ENCODE measurements at places on chromosomes 2 and 18.

GRCh38 chr2:96152304-96153161 lies 7.3 kb upstream of the DUSP2 start:
- peak; percentile 48 for DNase-seq

GRCh38 chr2:164913640-164914350 lies 41.5 kb downstream of the SLC38A11 start:
- DNase-seq, result no peak

DNA sequence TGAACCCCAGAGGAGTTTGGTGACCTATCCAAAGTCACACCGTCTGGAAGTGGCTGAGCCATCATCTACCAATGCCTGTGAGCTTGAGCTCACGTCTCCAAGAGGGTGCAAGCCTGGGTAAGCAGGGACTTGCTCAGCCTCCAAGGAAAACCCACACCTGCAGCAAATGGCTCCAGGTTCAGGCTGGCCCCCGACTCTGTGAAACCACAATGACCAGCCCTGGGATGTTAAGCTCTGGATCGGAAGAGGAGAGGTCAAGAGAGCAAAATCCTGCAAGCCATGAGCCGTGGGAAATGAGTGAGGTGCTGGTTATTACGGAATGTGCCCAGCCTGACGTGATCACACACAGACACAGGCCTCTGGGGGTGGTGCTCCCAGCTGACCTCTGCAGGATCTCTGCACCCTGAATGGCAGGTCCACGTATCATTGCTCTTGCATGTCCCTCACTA lies 94.1 kb upstream of the OTOS start:
- DNase-seq, result no peak

DNA sequence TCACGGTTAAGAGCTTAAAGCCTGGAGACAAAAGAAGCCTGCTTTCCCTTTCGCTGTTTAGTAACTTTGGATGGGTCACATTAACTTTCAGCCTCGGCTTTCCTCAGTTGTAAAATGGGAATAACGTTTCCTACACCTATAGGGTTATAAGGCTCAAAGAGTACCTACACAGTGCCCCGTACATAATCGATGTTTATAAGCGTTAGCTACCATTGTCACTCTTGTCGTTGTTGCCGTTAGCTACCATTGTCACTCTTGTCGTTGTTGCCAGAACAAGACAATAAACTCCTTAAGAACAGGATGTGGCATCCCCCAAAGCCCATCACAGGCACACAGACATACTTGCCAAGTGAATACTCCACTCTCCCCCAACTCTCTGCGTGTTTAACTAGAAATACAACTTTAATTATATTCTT lies 901 bp upstream of the MFSD6 start:
- no peak for DNase-seq

DNA sequence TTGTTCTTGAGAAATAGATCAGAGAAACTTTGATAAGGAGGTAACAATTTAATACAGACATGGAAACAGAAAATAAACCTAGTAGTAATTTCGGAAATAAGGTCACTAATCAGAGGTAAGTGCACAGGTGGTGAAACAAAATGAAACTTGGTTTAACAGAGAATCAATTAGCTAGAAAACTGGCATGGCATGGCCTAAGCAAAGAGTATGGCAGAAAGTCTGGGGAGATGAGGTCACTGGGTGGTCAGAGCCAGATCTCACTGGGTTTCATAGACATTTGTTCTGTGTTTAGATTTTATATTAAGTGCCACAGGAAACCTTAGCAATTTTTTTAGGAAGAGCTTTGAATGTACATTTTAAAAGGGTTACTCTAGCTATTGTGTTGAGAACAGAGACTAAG lies 1216.0 kb upstream of the PIK3C3 start:
- DNase-seq, result no peak

GRCh38 chr2:235330775-235331451 lies 162.9 kb upstream of the AGAP1 start:
- no peak for DNase-seq

DNA sequence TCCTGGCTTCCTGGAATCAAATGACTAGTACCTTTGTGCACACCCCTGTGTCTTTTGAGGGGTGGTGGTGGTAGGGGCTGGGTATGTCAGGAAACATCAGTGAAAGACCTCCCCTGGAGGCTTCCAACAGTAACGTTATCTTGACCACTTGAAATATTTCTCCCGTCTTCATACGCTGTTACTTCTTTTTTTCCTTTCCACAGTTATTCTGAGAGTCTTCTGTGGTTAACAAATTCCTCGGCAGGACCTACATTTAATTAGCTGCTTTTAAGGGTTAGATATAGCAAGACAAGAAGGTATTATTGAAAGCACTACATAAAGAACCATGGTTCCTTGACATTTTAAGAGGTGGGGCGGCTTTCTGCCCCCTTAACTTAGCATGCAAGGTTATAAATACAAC lies 34.6 kb downstream of the UGP2 start:
- no peak for DNase-seq

GRCh38 chr18:58499527-58500221 lies 129.2 kb downstream of the ALPK2 start:
- peak; percentile 55 for DNase-seq

- no peak for DNase-seq
These were observed 8.2 kb upstream of the RNU2-63P start for GRCh38 chr2:88024509-88024908.

DNA sequence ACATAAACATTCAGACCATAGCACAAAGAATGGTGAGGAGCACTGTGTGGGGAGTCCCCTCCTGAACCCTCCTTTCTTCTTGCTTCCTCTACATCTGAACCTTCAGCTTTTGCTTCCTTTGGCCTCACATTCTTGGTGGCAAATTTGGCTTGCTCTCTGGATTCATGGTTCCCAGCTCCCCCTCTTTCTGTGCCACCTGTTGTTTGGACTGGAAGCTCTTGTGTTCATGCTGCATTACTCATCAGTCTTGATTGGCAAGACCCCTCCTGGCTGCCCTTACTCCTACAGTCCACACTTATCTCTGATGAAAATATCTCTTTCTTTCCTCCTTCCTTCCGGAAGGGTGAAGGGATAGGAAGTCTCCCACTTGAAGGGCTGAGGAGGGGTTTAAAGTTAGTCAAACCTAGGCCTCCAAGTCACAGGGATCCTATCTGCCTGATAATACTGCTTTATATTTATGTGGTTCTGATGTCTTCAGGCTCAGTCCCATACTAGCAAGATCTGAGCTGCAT lies 70.0 kb downstream of the MYO3B start:
- DNase-seq, result no peak

GRCh38 chr2:134393075-134393461 lies 139.2 kb downstream of the MGAT5 start:
- no peak for DNase-seq

DNA sequence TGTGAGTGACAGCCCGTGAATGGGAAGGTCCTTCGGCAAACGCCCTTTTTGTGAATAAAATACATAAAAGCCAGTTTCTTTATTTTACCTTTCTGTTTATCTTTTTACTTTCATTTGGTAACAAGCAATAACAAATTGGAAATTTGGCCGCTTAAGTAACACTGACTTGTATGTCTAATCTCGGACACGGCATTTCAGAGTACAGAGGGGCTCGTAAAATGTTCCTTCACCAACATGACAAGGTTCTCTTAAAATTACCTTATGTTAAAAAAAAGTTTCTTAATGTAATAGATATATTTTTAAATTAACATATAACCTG lies 558 bp upstream of the NEMP2 start:
- DNase-seq, result no peak

DNA sequence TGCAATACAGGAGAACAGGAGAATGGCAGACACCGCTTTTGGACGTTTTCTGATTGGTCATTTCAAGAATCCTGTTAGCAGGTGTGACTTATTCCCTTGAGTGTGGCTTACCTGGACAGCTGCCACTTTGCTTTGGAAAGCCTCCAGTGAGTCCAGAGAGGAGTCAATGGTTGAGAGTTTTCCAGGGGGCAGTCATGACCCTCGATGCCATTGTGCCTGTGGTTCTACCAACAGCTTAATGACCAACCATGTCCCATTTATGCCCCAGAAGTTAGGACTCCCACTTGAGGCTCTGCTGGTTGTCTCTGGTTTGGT lies 12.4 kb downstream of the IGFBP2 start:
- peak; percentile 49 for DNase-seq

- peak; percentile 95 for DNase-seq
These were observed 59.5 kb upstream of the SP3 start for GRCh38 chr2:174024524-174025270.

DNA sequence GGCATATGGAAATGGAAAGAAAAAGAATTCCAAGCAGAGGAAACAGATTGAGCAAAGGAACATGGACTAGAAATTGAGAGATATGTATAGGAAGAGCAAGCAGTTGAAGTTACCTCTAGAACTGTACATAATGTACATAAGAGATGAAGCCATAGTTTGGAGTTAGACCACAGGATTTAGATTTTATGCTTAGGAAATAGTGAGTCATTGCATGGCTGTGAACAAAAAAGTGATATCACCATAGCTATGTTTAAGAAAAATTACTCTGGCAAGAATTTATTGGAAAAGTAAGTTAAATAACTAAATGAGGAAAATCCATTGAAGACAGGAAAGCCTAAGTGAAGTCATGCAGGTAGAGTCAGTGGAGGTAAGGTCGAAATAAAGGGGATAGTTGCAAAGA lies 99.4 kb upstream of the GALNT5 start:
- no peak for DNase-seq

GRCh38 chr2:169397697-169398096 lies 35.4 kb upstream of the LRP2 start:
- DNase-seq, result no peak

DNA sequence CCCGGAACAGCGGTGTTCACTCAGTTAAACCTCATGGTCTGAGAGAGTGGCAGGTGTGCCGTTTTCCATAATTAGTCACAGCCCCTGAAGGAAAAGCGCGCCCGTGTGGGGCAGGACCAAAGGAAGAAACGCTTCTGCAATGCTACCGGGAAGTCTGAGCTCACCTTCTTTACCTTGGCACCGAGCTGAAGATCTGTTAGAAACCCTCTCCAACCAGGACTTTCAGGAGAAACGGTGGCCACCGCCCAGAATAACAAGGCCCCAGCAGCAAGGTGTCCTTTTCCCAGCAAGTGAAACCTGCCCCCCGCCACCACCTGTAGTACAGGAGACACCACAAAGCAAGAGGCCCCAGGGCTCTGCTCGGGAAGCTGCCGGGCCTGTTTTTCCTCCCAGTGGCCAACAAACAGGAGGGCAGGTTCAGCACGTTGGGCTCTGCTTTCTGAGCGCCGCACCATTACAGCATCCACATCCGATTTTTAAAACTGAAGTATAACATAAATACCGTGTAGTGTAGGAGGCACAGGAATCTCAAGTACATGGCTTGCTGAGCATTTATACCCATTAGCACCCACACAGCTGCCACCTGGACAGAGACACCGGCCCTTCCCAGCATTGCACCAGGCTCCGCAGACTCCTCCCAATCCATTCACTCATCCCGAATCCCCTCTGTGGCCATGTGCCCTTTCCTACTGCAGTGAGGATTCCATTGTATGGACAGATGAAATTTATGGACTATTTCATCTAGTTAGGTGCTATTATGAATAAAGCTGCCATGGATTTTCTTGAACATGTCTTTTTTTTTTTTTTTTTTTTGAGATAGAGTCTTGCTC lies 121.8 kb upstream of the RIOK3 start:
- DNase-seq, result no peak

DNA sequence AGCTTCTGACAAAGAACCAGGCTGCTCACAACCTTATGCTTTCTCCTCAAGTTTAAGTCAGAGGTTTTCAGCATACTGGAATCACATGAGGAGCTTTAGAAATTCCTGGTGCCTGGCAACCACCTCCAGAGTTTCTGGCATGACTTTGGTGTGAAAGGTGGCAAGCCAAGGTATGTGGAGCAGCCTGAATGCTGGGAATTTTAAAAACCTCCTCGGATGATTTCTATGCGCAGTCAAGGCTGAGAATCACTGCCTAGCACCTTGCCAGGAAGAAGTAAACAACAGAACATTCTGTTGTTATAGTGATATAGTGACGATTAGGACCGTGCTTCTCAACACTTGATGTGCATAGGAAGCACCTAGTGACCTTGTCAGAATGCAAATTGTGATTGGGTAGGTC lies 11.7 kb downstream of the CCBE1 start:
- DNase-seq, result no peak

GRCh38 chr18:62621546-62621945 lies 93.8 kb upstream of the PHLPP1 start:
- DNase-seq, result no peak

DNA sequence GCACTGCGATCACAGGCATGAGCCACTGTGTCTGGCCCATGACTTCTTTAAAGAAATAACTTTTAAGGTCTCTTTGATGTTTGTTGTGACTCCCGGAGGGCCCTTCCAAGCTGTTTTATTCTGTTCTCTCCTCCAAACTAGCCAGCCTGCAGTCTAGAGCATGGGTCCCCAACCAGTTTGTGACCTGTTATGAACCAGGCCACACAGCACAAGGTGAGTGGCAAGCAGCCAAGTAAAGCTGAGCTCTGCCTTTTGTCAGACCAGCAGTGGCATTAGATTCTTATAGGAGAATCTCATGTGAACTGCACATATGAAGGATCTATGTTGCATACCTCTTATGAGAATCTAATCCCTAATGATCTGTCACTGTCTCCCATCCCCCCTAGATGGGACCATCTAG lies 223.9 kb upstream of the RGPD4 start:
- no peak for DNase-seq

DNA sequence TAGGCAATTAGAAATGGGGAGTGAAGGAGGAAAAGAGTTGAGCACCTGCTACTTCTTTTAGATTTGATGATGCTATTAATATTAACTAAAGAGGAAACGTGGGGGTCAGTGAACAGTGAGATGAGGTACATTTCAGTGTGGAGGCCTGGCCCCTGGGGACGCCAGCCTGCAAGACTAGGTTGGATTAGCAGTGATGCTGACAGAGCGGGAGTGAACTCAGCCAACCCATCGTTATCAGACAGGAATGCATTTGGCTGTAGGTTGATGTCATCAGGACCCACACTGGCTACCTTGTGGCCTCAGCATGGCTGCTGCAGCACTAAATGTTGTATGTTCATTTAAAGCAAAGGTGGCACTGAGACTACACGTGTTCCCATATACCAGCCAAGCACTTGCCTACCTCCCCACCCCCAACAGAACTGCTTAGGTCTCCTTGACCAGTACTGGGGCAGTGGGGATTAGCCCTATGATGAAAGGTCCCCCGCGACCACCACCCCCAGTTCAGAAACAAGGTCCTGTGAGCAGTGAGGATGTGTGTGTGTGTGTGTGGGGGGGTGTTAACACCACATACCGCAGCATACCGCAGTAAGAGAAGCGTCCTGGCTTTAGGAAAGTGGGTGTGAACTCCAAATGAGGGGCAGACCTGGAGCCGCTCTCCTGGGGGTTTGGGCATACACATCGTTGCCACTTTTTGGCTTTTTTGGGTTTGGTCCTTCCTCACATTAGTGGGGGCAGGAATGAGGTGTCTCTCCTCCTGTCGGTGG lies 26.0 kb downstream of the DGKD start:
- no peak for DNase-seq

- DNase-seq, result peak; percentile 55
These were observed 82.2 kb downstream of the PLB1 start for GRCh38 chr2:28577791-28578680.

Data from posterior vena cava (tissue), 2 donors.